Aorta (tissue), 5 donors: ENCODE measurements at places on chromosomes 3 and 15.
A peak's percentile ranks its signal among the peaks of the same experiment; 100 is the strongest.

DNA sequence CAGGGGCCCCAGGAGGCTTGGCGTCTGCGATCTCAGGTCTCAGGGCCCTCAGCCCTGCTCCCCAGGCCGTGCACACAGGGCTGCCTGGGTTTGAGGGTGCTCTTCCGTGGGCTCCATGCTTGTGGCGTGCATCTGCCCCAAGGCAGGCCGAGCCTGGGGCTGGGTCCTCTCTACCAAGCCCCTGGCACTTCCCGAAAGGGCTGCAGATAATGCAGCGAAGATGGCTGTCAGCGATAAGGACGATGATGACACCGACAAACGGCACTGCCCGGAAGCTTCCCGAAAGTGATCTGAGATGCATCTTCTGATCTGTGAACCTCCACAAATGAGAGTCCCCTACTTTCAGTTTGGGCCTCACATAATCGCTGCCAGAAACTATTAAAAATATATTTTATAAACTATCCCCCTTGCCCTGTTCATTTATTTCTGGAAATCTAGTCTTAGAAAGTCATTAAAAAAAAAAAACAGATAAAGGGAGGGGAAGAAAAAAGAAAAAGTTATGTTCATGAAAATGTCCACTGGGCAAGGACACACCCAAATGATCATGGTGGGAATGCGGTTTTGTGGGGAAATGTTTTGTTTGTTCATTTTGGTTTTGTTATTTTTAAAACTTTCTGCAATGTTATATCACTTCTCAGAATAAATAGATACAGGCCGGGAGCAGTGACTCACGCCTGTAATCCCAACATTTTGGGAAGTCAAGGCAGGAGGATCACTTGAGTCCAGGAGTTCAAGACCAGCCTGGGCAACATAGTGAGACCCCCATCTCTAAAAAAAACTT is 51.5 kb downstream of the RPN1 start:
- DNase-seq = no peak

DNA sequence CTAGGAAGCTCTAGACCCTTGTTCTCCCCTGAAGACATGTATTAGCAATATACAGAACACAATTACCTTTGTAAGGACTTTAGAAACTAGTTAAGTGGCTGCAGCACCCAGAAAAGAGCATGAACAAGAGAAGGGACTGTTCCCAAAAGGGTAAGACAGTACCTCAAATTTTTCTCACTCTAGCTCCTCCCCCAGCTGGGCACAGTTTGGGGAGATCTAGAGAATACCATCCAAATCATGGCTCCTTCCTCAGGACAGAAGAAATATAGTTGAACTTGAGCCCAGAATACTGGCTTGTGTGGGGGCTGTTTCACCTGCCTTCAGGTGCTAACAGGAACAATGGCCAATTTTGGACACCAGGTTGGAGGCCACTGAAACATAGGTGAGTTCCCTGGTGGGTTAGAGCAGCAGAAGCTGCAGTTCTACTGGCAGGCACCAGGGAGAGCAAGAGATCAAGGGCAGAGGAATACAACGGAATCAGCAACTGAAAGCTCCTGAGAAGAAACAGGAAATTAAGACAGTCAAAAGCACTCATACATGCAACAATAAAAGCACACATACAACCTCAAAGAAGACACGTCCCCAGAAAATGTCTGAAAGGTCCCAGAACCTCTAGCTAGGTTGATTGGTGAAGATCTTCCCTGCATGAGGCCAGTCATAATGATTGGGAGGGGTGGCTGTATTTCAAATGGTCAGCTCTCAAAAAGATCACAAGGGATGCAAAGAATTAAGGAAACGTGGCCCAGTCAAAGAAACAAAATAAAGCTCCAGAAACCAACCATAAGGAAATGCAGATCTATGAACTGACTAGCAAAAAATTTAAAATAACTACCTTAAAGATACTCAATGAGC is 104.9 kb upstream of the ASB14 start:
- DNase-seq = no peak

DNA sequence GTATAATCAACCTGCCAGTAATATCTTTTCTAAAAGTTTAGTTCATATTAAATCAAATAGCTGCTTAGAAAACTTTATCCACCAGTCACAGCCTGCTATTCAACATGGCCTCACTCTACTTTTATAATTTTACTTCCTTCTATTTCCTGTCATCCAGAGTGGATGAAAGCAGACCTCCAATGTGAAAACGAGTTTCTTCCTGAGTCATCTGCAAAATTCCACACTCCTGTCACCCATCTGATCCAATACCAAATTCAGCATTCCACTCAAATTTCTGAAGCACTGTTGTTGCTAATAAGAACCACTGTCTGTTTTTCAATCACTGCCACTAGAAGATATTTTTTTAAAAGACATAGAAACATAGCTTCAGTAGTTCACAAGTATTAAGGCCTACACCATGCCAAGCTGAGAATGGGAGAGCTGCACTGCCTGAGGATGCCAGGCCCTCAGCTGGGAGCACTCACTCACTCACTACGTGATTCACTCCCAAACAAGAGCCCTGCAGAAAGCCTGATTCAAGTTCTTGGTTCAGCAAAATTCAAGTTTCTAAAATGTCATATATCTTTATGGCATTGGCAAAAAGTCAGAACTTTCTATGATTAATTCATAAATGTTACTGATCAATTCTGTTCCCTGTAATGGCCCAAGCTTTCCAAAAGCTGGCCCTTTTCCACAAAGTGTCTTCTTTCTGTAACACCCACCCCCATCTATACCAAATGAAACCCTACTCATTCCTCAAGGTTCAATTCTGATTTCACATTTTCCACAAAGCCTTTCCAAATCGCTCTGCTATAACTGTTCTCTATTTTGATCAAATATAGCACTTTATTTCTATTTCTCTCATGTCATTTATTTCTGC is 82.9 kb downstream of the FSIP1 start:
- no peak for DNase-seq

DNA sequence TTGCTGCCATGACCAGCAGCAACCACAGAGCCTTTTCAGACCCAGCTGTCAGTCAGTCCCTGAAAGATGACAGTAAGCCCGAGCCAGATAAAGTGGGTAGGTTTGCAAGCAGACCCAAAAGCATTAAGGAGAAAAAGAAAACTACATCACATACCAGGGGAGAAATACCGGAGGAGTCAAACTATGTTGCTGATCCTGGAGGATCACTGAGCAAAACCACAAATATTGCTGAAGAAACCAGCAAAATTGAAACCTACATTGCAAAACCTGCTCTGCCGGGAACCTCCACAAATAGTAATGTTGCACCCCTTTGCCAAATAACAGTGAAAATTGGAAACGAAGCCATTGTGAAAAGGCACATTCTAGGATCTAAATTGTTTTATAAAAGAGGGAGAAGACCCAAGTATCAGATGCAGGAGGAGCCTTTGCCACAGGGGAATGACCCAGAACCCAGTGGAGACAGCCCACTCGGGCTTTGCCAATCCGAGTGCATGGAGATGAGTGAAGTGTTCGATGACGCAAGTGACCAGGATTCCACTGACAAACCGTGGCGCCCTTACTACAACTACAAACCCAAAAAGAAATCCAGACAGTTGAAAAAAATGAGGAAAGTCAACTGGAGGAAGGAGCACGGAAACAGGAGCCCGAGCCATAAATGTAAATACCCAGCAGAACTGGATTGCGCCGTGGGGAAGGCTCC is 42.1 kb upstream of the RASA2 start:
- no peak for DNase-seq

DNA sequence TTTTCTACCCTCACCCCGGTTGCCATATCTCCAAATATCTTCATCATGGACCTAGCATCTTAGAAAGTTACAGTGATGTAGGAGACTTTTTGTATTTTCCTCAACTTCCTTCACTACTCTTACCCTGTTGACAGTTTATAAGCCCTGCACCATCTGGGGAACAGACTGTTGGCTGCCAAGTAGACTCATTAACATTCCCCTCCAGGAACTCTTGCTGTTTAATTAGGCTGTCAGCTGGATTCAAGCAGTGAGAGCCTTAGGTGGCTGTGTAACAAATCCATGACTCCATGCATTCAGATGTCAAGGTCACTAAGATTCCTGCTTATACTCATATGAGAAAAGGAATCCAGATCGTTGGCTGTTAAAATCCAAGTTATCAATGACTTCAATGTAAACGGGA is 198.3 kb downstream of the NAALADL2 start:
- no peak for DNase-seq

DNA sequence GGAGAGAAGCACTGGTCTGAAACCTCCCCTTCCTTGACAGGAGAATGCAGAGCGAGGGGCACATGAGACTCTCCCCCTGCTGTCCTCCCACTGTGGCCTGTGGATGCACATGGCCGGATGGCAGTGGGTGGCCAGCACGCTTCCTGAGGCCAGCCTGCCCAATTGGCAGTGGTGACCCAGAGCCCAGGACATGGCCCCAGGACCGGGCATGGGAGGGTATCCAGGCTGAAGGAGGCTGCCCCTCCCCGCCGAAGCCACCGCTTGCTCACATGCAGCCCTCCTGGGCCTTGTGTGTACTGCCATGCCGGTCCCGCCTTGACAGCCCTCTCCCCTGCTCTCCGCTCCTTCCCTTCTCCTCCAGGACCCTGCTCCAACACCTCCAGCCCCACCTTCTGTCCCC is 100.9 kb downstream of the MEGF11 start:
- DNase-seq = no peak

GRCh38 chr15:66865622-66866611 is 163.9 kb downstream of the SMAD6 start:
- peak; percentile 65 for DNase-seq

- no peak for DNase-seq
These were observed 57.4 kb downstream of the ZBTB38 start for GRCh38 chr3:141425523-141426233.

- no peak for DNase-seq
These were observed 30.6 kb downstream of the CYP19A1 start for GRCh38 chr15:51307811-51308210.

- DNase-seq = no peak
These were observed 961 bp upstream of the ABHD2 start for GRCh38 chr15:89087161-89087829.

DNA sequence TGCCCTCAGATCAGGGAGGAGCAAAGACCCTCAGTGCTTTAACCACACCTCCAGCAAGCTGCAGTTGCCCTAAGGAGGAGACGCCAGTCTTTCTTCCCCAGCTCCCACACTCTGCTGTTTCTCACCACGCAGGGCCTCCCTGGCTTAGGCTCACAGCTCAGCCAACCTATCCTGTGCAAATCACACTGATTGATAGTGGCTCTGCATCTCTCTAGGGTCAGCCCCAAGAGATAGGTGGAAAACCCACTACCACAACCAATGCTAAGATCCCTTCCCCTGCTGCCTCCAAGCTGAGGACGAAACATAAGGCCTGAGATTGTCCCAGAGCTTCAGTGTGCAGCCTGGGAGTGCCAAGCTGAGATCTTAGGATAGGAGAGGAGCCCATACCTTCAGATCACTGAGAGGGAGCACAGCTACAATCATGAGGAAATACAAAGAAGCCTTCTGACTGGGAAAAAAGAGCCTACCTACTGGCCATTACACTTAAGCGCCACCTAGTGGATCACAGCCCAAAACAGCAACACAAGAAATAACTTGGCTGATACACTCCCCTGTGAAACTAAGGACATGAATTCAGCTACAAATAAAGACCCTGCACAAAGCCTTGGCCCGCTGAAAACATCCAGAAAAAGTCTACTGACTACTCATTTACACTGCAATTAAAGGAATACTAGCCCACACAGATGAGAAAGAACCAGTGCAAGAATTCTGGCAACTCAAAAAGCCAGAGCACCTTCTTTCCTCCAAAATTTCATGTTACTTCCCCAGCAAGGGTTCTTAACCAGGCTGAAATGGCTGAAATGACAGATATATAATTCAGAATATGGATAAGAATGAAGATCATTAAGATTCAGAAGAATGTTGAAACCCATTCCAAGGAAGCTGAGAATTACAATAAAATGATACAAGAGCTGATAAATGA is 271.5 kb upstream of the DCBLD2 start:
- DNase-seq = peak; percentile 67

- DNase-seq = no peak
These were observed 13.9 kb upstream of the RNF7 start for GRCh38 chr3:141724186-141724585.

GRCh38 chr3:6250167-6250566 is 610.7 kb upstream of the GRM7 start:
- no peak for DNase-seq

DNA sequence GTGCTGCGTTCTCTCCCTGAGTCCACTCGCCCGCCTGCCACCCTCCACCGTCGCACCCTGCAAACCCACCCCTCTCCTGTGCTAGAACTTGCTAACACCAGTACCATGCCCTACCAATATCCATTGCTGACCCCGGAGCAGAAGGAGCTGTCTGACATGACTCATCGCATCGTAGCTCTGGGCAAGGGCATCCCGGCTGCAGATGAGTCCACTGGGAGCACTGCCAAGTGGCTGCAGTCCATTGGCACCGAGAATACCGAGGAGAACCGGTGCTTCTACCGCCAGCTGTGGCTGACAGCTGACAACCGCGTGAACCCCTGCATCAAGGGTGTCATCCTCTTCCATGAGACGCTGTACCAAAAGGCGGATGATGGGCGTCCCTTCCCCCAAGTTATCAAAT is 4.9 kb upstream of the ALAS1 start:
- DNase-seq = no peak

GRCh38 chr15:62909257-62909656 is 133.3 kb upstream of the TPM1 start:
- no peak for DNase-seq

- DNase-seq = no peak
These were observed 71.7 kb downstream of the TMCO5A start for GRCh38 chr15:38005953-38006808.

DNA sequence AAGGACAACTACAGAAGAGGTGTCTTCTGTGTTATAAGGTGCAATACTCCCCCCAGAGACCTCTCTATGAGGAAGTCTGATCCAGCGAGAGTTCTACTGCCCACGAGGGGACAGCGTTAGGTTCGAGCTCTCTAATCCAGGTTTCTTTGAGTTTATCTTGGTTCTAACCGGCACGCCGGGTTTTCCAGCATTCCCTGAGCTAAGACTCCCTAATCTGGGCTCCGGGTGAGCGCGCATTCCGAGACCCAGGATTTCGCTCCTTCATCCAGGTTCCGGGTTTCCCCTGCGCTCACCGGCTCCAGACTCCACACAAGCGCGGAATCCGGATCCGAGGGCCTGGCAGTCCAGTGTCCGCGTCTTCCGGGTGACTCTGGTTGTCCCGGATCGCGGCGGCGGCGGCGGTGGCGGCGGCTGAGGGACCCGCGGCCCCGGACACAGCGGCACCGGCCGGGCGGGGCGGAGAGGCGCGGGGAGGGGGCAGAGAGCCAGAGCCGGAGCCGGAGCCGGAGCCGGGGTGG is at the start of gene ZNF609:
Gene ZNF609, plus strand, starts transcription at position 373 of the 518 bp plus-strand sequence. CDS start 38,842 bp downstream, outside the sequence.
- DNase-seq = peak; percentile 99

GRCh38 chr3:47273564-47273963 is 9.0 kb downstream of the KIF9 start:
- no peak for DNase-seq

- DNase-seq = no peak
These were observed 22.4 kb downstream of the LYZL4 start for GRCh38 chr3:42387802-42388651.

DNA sequence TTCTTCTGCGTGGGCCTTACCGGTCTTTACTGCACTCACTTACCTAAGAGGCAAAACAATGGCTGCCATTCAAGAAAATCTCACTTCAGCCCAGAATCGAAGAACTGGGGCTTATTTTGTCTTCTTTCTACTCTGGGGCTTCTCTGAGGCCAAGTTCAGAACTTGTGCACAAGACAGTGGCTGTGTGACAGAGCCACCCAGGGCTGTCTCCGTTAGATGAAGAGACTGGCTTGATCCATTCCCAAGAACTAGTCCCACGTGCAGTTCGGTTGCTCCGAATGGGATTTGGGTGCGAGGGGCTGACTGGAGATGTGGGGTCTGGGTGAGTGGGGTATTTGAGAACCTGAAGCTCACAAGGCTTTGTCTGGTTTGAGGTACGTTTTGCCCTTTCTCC is 795 bp upstream of the TCF12 start:
- no peak for DNase-seq
